Myometrial cell (primary cell): ENCODE measurements at places on chromosomes 5 and 9. TPM values are rescaled to one million over a fixed set of nuclear protein-coding genes. Genes with fewer than 3 reads are reported as not detected.

The OR1L4 gene
- not detected in 2 replicates for total RNA-seq

The PCDHB12 gene
- not detected in 2 replicates for total RNA-seq

The CNTFR gene
- 0.86 TPM in 1 of 2 replicates, not detected in the other for total RNA-seq

The SPINK6 gene
- total RNA-seq, result 1.1 TPM in 1 of 2 replicates, not detected in the other

The PALM2AKAP2 gene
- under 0.01 and 0.53 TPM in 2 replicates for total RNA-seq

The FBLL1 gene
- 0.29 TPM in 1 of 2 replicates, not detected in the other for total RNA-seq

The GPR21 gene
- total RNA-seq, result not detected in 2 replicates

The ALDOB gene
- not detected in 2 replicates for total RNA-seq

The NPR3 gene
- total RNA-seq, result 0.58 and 4.6 TPM in 2 replicates

The PHAX gene
- total RNA-seq, result 45.7 and 50.7 TPM in 2 replicates

The S1PR3 gene
- total RNA-seq, result 75.8 and 76.9 TPM in 2 replicates

The CBY3 gene
- total RNA-seq, result not detected in 2 replicates

The TEX48 gene
- total RNA-seq, result not detected in 2 replicates

The PCA3 gene
- not detected in 2 replicates for total RNA-seq

The NIPAL4 gene
- total RNA-seq, result under 0.01 TPM in 1 of 2 replicates, not detected in the other

The ADRA1B gene
- total RNA-seq, result under 0.01 TPM in 1 of 2 replicates, not detected in the other

The MARCOL gene
- not detected in 2 replicates for total RNA-seq

The FBP2 gene
- total RNA-seq, result 0.29 TPM in 1 of 2 replicates, not detected in the other

The ANKRD34B gene
- not detected in 2 replicates for total RNA-seq

The TPPP gene
- total RNA-seq, result under 0.01 TPM in 1 of 2 replicates, not detected in the other

The OR13F1 gene
- not detected in 2 replicates for total RNA-seq

The ANKS6 gene
- 13.1 and 31.1 TPM in 2 replicates for total RNA-seq

The IL17B gene
- not detected in 2 replicates for total RNA-seq

The SHISAL2B gene
- total RNA-seq, result not detected in 2 replicates

The GLRX gene
- total RNA-seq, result 417 and 468 TPM in 2 replicates

The CAPSL gene
- not detected in 2 replicates for total RNA-seq

The UHRF2 gene
- 24.5 and 26.2 TPM in 2 replicates for total RNA-seq

The PIP5K1B gene
- not detected in 2 replicates for total RNA-seq

The PCDHGC3 gene
- 38.6 TPM in 2 replicates for total RNA-seq

The PCDHA1 gene
- not detected in 2 replicates for total RNA-seq
